B cell (primary cell): ENCODE measurements at places on chromosomes 12 and 14. TPM values are rescaled to one million over a fixed set of nuclear protein-coding genes. Genes with fewer than 3 reads are reported as not detected.

- no peaks in the 10 kb centered on the region for H3K36me3 ChIP-seq
- H3K27me3 ChIP-seq: no peaks in the 10 kb centered on the region
- no peak overlapping the region for H3K4me3 ChIP-seq
- H3K27ac ChIP-seq: peak overlapping the region; percentile 73
- DNase-seq: no peak
These were observed 428.2 kb downstream of the RAD51B start for GRCh38 chr14:68247676-68248268.

- H3K4me3 ChIP-seq: no peak overlapping the region
- no peaks in the 10 kb centered on the region for H3K36me3 ChIP-seq
- DNase-seq: peak; percentile 20
- no peak overlapping the region for H3K27ac ChIP-seq
These were observed 94.7 kb upstream of the OR4E1 start for GRCh38 chr14:21768116-21768874.

DNA sequence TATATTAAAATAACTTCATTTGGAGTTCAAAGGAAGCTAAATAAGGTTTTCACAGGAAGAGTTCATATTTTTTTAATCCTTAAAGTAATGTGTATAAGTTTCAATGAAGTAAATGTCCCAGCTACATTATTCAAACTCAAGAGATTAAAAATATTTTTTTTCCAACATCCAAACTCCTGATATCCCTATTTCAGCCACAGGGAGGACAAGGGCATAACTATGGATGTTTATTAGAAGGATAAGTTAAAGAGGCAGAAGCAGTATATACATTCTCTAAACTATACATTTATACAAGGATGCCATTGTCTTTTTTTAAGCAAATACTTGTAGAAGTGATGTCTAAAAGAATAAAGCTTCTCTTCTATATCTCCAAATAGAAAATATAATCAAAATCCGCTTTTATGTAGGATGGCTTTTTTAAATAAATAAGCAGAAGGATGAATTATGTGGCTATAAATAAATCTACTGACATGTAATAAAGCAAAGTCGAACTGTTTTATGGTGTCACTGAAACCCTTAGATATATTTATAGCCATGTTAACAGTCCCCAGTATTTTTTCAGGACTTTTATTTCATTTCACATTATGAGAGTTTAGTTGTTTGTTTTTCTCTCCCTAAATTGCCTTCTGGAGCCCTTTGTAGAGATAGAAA is 936.5 kb downstream of the DIO2 start:
- H3K4me1 ChIP-seq: no peaks in the 10 kb centered on the region
- peaks cover 12% of the 10 kb centered on the region for H3K27me3 ChIP-seq
- DNase-seq: no peak
- no peak overlapping the region for H3K27ac ChIP-seq
- H3K36me3 ChIP-seq: no peaks in the 10 kb centered on the region

SMCO3 gene
- not detected in 2 replicates for polyA plus RNA-seq

- no peak overlapping the region for H3K4me3 ChIP-seq
- peaks cover 91% of the 10 kb centered on the region for H3K36me3 ChIP-seq
- H3K27me3 ChIP-seq: no peaks in the 10 kb centered on the region
- no peak for DNase-seq
- no peaks in the 10 kb centered on the region for H3K4me1 ChIP-seq
These were observed 18.1 kb downstream of the FBXO21 start for GRCh38 chr12:117172168-117172567.

PRPF40B gene
- polyA plus RNA-seq: 10.3 and 11.7 TPM in 2 replicates

- peaks cover 3% of the 10 kb centered on the region for H3K36me3 ChIP-seq
- peaks cover 35% of the 10 kb centered on the region for H3K4me1 ChIP-seq
- H3K4me3 ChIP-seq: no peak overlapping the region
- no peaks in the 10 kb centered on the region for H3K27me3 ChIP-seq
- peak overlapping the region; percentile 28 for H3K27ac ChIP-seq
These were observed 11.8 kb downstream of the RPS6KA5 start for GRCh38 chr14:91048676-91049075.

CISTR gene
- not detected in 2 replicates for polyA plus RNA-seq

GRCh38 chr12:68745376-68745903 is 536 bp upstream of the SLC35E3 start:
- DNase-seq: no peak
- H3K27me3 ChIP-seq: no peaks in the 10 kb centered on the region
- H3K36me3 ChIP-seq: no peaks in the 10 kb centered on the region
- peaks cover 26% of the 10 kb centered on the region for H3K4me1 ChIP-seq

GRCh38 chr12:106137530-106138356 is 1.0 kb downstream of the NUAK1 start:
- H3K4me3 ChIP-seq: no peak overlapping the region
- DNase-seq: peak; percentile 8
- H3K36me3 ChIP-seq: no peaks in the 10 kb centered on the region
- peaks cover 19% of the 10 kb centered on the region for H3K4me1 ChIP-seq
- no peak overlapping the region for H3K27ac ChIP-seq

SLC35E3 gene
- polyA plus RNA-seq: 4.8 and 7.0 TPM in 2 replicates

PCED1B gene
- 16.9 and 26.2 TPM in 2 replicates for polyA plus RNA-seq

GRCh38 chr12:51419425-51420193 is 5.0 kb upstream of the SLC4A8 start:
- no peak for DNase-seq
- peaks cover 5% of the 10 kb centered on the region for H3K4me1 ChIP-seq
- H3K4me3 ChIP-seq: no peak overlapping the region
- no peaks in the 10 kb centered on the region for H3K27me3 ChIP-seq
- H3K36me3 ChIP-seq: no peaks in the 10 kb centered on the region

DNA sequence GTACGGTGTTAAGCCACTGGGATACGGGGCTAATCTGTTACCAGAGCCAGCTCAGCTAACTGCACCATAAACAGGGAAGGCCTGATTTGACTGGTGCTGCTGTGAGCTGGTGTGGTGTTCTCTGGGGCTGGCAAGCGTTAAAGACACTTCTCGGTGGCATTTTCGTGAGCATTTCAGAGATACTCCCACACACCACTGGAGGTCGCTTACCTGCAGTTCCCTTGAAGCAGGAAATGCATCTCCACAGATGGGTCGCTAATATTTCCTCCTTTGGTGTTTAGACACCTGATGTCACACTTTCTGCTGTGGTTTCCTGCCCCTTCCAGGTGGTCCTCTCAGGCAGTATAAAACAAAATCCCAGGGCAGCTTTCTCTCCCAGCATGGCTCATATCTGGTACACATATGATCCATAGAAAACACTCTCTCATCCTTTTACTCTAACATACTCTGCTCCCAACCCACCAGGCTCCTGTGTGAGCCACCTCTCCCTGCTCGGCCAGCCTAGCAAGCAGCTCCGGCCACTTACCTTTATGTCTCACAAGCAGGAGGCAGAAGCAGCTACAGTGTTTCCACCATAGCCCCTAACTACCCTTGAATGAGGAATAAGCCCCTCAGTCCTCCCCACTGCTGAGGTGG is 129.9 kb upstream of the GRIN2B start:
- DNase-seq: peak; percentile 82
- no peak overlapping the region for H3K27ac ChIP-seq
- H3K4me3 ChIP-seq: no peak overlapping the region
- H3K4me1 ChIP-seq: peaks cover 13% of the 10 kb centered on the region
- no peaks in the 10 kb centered on the region for H3K36me3 ChIP-seq

GRCh38 chr14:32028599-32028998 is 48.5 kb upstream of the ARHGAP5 start:
- no peak overlapping the region for H3K27ac ChIP-seq
- H3K4me3 ChIP-seq: no peak overlapping the region
- H3K36me3 ChIP-seq: no peaks in the 10 kb centered on the region

OTOGL gene
- not detected in 2 replicates for polyA plus RNA-seq

GRCh38 chr14:90444077-90444696 is 47.4 kb downstream of the CALM1 start:
- no peak overlapping the region for H3K4me3 ChIP-seq
- no peaks in the 10 kb centered on the region for H3K4me1 ChIP-seq
- no peak overlapping the region for H3K27ac ChIP-seq
- DNase-seq: no peak
- no peaks in the 10 kb centered on the region for H3K36me3 ChIP-seq

ZNF664 gene
- polyA plus RNA-seq: 14.3 and 16.2 TPM in 2 replicates

DNA sequence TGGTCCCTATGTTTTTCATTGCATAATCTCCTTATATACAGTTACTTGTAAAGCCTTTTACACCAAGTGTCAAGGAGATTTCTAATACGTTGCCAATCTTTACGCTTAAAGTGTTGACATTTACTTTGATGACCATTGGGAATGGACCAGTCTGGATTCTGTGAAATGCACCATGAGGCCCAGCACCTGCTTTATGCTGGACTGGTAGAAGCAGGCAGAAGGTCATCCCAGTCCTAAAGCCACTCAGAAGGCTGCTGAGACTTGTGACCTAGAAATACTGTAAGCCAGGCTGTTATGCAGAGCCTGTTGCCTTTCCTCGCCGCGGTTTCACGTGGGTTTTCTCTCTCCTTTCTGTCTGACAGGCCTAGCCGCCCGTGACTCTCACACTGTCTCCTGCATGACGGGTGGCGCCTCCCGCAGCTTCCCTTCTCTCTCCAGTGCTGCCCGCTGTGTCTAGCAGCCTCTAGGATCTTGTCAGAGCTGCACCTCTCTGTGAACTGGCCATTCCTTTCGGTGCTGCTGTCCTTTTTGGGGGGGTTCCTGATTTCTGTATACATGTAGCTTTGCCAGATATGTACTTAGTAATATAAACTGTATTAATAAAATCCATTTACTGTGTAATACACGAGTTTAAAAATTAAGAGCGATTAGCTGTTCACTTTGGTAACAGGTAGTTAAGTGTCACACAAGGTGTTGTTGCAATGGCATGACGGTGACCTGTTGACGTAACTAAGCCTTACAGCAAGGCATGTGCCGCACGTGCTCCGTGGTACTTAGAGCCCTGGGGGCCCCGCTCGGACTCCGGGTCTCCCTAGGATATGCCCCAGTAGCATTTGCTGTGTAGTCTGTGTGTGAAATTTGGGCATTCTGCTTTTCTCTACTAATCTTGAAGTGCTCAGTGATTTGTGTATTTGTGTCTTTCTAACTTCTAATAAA is 29.7 kb downstream of the XRCC3 start:
- no peaks in the 10 kb centered on the region for H3K27me3 ChIP-seq
- H3K27ac ChIP-seq: no peak overlapping the region
- peaks cover 6% of the 10 kb centered on the region for H3K36me3 ChIP-seq
- peaks cover 24% of the 10 kb centered on the region for H3K4me1 ChIP-seq
- no peak overlapping the region for H3K4me3 ChIP-seq

DNA sequence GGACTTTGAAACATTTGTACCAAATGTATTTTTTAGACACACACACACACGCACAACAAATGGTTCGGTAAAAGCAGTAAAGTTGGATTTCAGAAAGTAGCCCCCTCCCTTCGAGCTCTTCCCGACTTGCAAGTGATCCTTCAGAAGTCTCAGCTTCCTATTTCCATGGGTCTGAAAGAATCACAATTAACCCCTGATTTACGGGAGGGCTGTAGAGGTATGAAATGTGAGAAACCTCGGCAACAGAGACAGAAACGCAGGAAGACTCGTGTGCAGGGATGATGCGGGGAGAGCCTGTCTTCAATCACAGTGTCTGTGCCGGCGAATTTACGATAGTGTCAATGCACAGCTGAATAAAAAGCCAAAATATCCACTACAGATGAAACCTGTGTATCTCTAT is 60.7 kb upstream of the VRK1 start:
- no peak overlapping the region for H3K27ac ChIP-seq
- H3K4me1 ChIP-seq: peaks cover 14% of the 10 kb centered on the region
- H3K36me3 ChIP-seq: no peaks in the 10 kb centered on the region
- H3K4me3 ChIP-seq: no peak overlapping the region
